ENCODE measurements at places on chromosomes 1 and 21. TPM values are rescaled to one million over a fixed set of nuclear protein-coding genes. Genes with fewer than 3 reads are reported as not detected.

- no peak for DNase-seq
- H3K4me3 ChIP-seq = no peak overlapping the region
- H3K36me3 ChIP-seq = no peaks in the 10 kb centered on the region
- no peaks in the 10 kb centered on the region for H3K27me3 ChIP-seq
- no peak overlapping the region for H3K27ac ChIP-seq
- no peaks in the 10 kb centered on the region for H3K4me1 ChIP-seq
Measured at GRCh38 chr21:35619184-35619583, 441.1 kb downstream of the SETD4 start.

- no peak overlapping the region for H3K4me3 ChIP-seq
- H3K27me3 ChIP-seq = no peaks in the 10 kb centered on the region
- H3K36me3 ChIP-seq = no peaks in the 10 kb centered on the region
- peaks cover 39% of the 10 kb centered on the region for H3K4me1 ChIP-seq
- DNase-seq = peak; percentile 74
Measured at GRCh38 chr1:150543500-150544143, 5.6 kb upstream of the ADAMTSL4 start.

DNA sequence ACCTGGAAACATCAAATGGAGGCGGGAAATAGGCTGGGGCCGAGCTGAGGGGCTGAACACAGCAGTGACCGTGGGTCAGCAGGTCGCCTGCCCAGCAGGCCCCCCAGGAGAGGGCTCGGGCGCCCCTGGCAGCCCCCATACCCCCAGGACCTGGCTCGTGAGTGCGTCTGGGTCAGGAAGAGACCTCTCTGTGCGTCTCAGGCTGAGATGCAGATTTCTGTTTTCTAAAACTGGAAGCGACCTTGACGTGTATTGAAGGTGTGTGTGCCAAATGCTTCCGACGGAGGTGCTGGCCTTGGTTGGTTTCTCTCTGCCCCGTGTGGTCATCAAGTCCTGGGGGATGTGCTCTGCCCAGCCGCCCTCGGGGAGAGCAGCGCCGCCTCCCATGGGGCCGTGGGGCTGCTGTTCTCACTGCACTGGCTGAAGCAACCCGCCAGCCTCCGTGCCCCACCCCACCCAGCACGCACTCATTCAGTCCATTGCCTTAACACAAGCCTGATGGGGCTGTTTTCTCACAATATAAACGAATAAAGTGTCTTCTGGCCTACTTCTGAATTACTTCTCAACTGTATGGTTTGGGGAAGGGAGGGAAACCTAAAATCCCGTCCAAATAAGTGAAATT, 7.4 kb downstream of the PEX10 start:
- no peaks in the 10 kb centered on the region for H3K27me3 ChIP-seq
- H3K4me3 ChIP-seq = no peak overlapping the region
- H3K4me1 ChIP-seq = no peaks in the 10 kb centered on the region
- no peak overlapping the region for H3K27ac ChIP-seq
- DNase-seq = no peak

DNA sequence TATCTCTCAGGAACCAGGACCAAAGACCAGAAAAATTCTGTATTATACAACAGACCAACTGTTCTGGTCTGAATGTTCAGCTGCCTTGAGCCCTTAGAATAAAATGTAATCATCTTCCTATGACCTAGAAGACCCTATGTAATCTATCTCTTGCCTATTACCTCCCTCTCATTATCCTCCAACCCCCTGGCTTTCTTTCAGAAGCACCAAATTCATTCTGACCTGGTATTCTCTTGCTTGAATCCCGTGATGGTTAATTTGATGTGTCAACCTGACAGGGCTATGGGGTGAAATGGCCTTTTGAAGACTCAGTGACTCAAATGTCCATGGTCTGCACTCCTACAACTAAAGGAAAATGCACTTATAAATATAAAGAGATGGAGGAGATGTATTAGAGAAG, 21.8 kb upstream of the FBXO28 start:
- no peaks in the 10 kb centered on the region for H3K36me3 ChIP-seq
- no peaks in the 10 kb centered on the region for H3K4me1 ChIP-seq
- H3K27ac ChIP-seq = no peak overlapping the region
- no peak for DNase-seq
- no peak overlapping the region for H3K4me3 ChIP-seq

The MEGF6 gene
- total RNA-seq = 0.76 TPM

The DPT gene
- not detected for total RNA-seq

Measured in HepG2 (cell line).